ENCODE measurements at places on chromosomes 12 and 14. TPM values are rescaled to one million over a fixed set of nuclear protein-coding genes. Genes with fewer than 3 reads are reported as not detected.

- DNase-seq, result peak; percentile 50
- H3K4me3 ChIP-seq, result no peak overlapping the region
- no peaks in the 10 kb centered on the region for H3K36me3 ChIP-seq
- no peak overlapping the region for H3K27ac ChIP-seq
Observed at GRCh38 chr14:94485944-94486841, 10.2 kb upstream of the SERPINA9 start.

DNA sequence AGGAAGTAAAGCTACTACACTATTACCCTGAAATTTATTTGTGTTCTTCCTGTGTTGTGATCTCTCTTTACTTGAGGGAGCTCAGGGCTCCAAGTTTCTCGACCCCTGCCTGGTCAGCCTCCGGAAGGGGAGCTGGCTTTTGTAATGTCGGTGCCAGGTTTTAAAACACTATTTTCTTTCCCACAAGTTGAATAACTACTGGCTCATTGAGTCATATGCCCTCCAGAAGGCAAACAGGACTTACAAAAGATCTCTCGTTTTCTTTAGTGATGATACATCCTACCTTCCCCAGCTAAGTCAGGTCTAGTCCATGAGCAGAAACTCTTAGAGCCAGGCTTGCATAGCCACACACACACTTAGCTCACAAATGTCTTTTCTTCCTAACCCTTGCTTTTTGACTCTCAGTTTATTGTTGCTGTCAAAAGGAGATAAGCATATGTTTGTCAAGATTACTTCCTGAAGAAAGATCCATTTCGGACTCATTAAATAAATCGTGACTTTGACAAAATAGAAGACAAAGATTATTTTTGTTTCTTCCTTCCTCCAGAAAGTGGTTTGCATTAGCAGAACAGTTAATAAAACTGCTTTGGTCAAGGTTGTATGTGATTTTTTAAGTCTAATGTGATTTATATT, 209.8 kb upstream of the FLRT2 start:
- no peak overlapping the region for H3K27ac ChIP-seq
- no peak for DNase-seq
- H3K4me1 ChIP-seq, result no peaks in the 10 kb centered on the region

DNA sequence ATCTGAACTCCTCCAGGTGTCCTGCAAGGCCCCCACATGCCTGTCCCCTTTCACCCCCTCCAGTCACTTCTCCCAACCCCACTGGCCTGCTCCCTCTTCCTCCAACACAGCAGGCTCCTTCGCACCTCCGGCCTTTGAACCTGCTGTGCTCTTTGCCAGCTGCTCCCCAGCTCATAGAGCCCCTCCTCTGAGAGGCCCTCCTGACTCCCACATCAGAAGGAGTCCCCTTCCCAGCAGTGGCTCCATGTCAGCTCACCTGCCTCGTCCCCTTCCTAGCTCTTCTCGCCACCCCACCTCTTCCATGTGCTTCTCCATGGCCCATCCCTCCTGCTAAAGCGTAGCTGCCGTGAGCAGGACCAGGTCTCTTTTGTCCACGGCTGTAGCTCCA, 22.1 kb downstream of the SCARB1 start:
- no peaks in the 10 kb centered on the region for H3K27me3 ChIP-seq
- peak overlapping the region; percentile 77 for H3K27ac ChIP-seq
- DNase-seq, result no peak
- peaks cover 34% of the 10 kb centered on the region for H3K4me1 ChIP-seq
- no peaks in the 10 kb centered on the region for H3K36me3 ChIP-seq
- H3K4me3 ChIP-seq, result no peak overlapping the region

GRCh38 chr12:56874821-56875220, 59.4 kb downstream of the SDR9C7 start:
- H3K4me3 ChIP-seq, result no peak overlapping the region
- no peak for DNase-seq
- no peaks in the 10 kb centered on the region for H3K36me3 ChIP-seq

DNA sequence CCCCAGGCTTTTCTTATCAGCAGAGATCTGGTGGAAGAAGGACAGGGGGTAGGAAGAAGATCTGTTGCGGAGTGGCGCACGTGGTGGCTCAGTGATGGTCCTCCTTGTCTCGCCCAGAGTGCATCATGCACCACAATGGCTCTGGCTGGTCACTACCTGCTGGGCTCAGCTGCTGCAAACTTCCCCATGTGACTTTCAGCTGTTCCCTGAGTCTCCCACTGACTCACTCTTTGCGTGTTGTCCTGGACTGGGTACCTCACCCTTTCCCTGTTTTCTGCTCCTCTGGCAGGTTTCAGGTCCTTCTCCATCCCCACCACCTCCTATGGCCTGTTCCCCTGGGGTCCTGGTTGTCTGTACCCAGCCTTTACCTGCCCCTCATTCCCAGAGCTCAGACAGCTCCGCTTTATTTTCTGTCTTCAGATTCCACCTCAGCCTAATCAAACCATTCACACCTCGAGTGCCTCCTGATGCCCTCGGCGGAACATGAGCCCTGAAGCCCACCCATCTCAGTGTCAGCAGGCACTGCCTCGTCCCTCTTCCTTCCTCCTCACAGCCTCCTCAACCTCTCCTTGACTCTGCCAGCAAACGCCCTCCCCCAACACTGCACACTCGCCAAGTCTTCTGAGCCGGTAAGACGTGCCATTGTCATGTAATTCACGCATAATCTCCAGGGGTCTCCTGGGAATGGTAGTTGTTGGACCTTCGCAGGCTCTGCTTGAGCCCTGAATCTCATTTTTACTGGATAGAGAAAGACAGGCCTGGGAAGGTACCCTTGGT, 1.8 kb downstream of the C1R start:
- peak overlapping the region; percentile 55 for H3K27ac ChIP-seq
- H3K36me3 ChIP-seq, result peaks cover 29% of the 10 kb centered on the region
- H3K4me1 ChIP-seq, result peaks cover 27% of the 10 kb centered on the region
- H3K4me3 ChIP-seq, result peak overlapping the region; percentile 49

DNA sequence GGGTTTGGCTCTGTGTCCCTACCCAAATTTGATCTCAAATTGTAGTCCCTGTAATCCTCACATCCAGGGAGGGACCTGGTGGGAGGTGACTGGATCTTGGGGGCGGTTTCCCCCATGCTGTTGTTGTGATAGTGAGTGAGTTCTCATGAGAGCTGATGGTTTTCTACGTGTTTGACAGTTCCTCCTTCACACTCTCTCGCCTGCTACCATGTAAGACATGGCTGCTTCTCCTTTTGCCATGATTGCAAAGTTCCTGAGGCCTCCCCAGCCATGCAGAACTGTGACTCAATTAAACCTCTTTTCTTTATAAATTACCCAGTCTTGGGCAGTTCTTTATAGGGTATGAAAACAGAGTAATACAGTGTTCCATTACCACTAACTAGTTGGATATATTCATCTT, 10.3 kb upstream of the LRRC23 start:
- H3K27ac ChIP-seq, result no peak overlapping the region
- DNase-seq, result no peak
- H3K4me1 ChIP-seq, result peaks cover 8% of the 10 kb centered on the region
- H3K27me3 ChIP-seq, result no peaks in the 10 kb centered on the region

- H3K4me1 ChIP-seq, result peaks cover 39% of the 10 kb centered on the region
- H3K36me3 ChIP-seq, result peaks cover 13% of the 10 kb centered on the region
- no peak for DNase-seq
- no peak within 1 kb of the TSS for H3K27ac ChIP-seq
- H3K27me3 ChIP-seq, result no peaks in the 10 kb centered on the region
- no peak within 1 kb of the TSS for H3K4me3 ChIP-seq
Observed at GRCh38 chr12:53102883-53103807, at the start of gene SOAT2. TSS of gene SOAT2 (plus strand) at chr12:53103486. CDS start at chr12:53103578, 92 bp downstream.

DNA sequence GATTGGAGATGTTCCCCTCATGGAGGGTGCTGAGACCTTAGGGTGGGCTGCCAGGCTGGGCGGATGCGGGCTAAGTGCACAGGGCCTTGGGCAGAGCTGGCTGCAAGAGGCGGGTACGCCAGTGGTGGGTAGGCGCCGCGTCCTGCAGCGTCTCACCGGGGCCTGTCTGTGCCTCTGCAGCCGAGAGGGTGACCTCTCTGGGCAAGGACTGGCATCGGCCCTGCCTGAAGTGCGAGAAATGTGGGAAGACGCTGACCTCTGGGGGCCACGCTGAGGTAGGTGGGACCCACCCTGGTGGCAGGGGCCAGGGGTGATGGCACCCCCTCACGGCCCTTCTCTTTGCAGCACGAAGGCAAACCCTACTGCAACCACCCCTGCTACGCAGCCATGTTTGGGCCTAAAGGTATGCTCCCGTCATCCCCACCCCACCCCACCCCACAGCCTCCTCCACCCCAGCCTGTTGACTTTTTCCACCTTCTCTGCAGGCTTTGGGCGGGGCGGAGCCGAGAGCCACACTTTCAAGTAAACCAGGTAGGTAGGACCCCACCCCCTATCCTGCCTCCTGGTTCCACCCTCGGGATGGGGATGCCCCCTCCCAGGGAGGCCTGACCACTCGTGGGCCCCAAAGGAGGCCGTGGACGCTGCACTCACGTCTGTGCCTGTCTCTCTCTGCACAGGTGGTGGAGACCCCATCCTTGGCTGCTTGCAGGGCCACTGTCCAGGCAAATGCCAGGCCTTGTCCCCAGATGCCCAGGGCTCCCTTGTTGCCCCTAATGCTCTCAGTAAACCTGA, 1.5 kb downstream of the CRIP1 start:
- peak; percentile 42 for DNase-seq
- peaks cover 7% of the 10 kb centered on the region for H3K36me3 ChIP-seq
- H3K27ac ChIP-seq, result peak overlapping the region; percentile 81
- peak overlapping the region; percentile 41 for H3K4me3 ChIP-seq
- peaks cover 25% of the 10 kb centered on the region for H3K27me3 ChIP-seq

GRCh38 chr14:102849526-102850379, 72.5 kb downstream of the TRAF3 start:
- H3K27ac ChIP-seq, result peak overlapping the region; percentile 69
- DNase-seq, result peak; percentile 44
- peaks cover 10% of the 10 kb centered on the region for H3K4me1 ChIP-seq
- no peaks in the 10 kb centered on the region for H3K27me3 ChIP-seq
- H3K36me3 ChIP-seq, result no peaks in the 10 kb centered on the region

- H3K27ac ChIP-seq, result no peak overlapping the region
- H3K4me1 ChIP-seq, result peaks cover 27% of the 10 kb centered on the region
- no peak overlapping the region for H3K4me3 ChIP-seq
Observed at GRCh38 chr14:96086574-96087077, 47.5 kb downstream of the C14orf132 start.

DNA sequence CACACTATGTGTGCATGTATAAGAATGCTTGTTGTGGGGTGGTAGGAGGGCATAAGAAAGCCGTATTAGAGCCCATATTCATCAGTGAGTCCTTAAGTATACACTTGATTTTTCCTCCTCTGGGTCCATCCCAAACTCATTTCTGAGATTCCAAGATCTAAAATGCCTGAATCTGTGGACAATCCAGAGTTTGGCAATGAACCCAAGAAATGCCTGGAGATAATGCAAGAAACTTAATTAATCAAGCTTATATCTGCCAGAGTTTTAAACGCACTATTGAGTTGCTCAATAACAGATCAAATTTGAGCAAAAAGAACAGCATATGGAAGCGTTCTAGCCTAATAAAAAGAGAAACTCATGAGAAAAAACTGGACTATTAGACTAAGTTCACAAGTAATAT, 143.4 kb upstream of the NAV3 start:
- H3K27me3 ChIP-seq, result no peaks in the 10 kb centered on the region
- no peak overlapping the region for H3K27ac ChIP-seq
- H3K36me3 ChIP-seq, result no peaks in the 10 kb centered on the region
- peak; percentile 68 for DNase-seq
- H3K4me1 ChIP-seq, result no peaks in the 10 kb centered on the region

GRCh38 chr14:60636879-60637478, 12.3 kb downstream of the SIX1 start:
- peak overlapping the region; percentile 47 for H3K4me3 ChIP-seq
- H3K4me1 ChIP-seq, result peaks cover 33% of the 10 kb centered on the region
- peak overlapping the region; percentile 96 for H3K27ac ChIP-seq
- peaks cover 13% of the 10 kb centered on the region for H3K36me3 ChIP-seq
- peaks cover 25% of the 10 kb centered on the region for H3K27me3 ChIP-seq

GRCh38 chr12:94183708-94184379, 35.5 kb downstream of the PLXNC1 start:
- H3K27me3 ChIP-seq, result peaks cover 4% of the 10 kb centered on the region
- peaks cover 7% of the 10 kb centered on the region for H3K4me1 ChIP-seq
- no peak for DNase-seq

DNA sequence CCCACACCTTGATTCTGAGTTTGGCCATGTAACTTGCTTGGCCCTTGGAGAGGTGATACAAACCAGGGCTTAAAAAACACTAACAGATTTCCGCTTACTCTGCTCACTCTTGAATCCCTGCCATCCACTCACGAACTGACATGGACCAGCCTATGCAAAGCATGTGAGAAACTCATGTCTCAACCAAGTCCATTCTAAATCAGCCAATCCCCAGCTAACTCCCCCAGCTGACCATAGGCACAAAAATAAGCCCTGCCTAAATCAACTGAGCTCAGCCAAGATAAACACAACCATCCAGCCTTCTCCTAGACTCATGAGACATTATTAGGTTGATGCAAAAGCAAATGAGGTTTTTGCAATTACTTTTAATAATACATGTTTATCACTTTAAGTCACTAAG, 353.9 kb upstream of the TBX3 start:
- no peak for DNase-seq
- H3K27me3 ChIP-seq, result no peaks in the 10 kb centered on the region
- no peak overlapping the region for H3K27ac ChIP-seq
- H3K4me1 ChIP-seq, result no peaks in the 10 kb centered on the region
- H3K36me3 ChIP-seq, result no peaks in the 10 kb centered on the region

- H3K36me3 ChIP-seq, result no peaks in the 10 kb centered on the region
- H3K4me3 ChIP-seq, result no peak overlapping the region
- DNase-seq, result peak; percentile 66
- H3K27ac ChIP-seq, result no peak overlapping the region
Observed at GRCh38 chr14:42855085-42855484, 1248.4 kb downstream of the LRFN5 start.

Gene NFATC4
- total RNA-seq, result 54.5 TPM

Gene GPD1
- 56.3 TPM for total RNA-seq

Gene POTEM
- total RNA-seq, result not detected

Gene KLRD1
- 0.58 TPM for total RNA-seq

Gene E2F7
- 3.1 TPM for total RNA-seq

Gene ZDHHC22
- 0.09 TPM for total RNA-seq

Gene FLVCR2
- 11.0 TPM for total RNA-seq

Gene ST8SIA1
- total RNA-seq, result 6.9 TPM

Gene FNTB
- total RNA-seq, result 11.7 TPM

Gene LRP6
- total RNA-seq, result 43.4 TPM

Gene LRRC43
- 0.18 TPM for total RNA-seq

Gene BEST3
- 41.7 TPM for total RNA-seq

Gene PRKD1
- 14.0 TPM for total RNA-seq
